Fibroblast of villous mesenchyme (primary cell): ENCODE measurements at places on chromosomes 1 and 21. TPM values are rescaled to one million over a fixed set of nuclear protein-coding genes. Genes with fewer than 3 reads are reported as not detected.

The TSTD1 gene
- total RNA-seq, result 1.6 and 18.6 TPM in 2 replicates

The PLPP3 gene
- total RNA-seq, result 10.3 and 14.7 TPM in 2 replicates

The C1orf115 gene
- total RNA-seq, result 3.5 and 4.5 TPM in 2 replicates

The ANGPTL1 gene
- 2.6 and 4.3 TPM in 2 replicates for total RNA-seq

GRCh38 chr1:193479187-193479586, 292.8 kb upstream of the B3GALT2 start:
- DNase-seq, result no peak

- DNase-seq, result peak; percentile 77
Observed at GRCh38 chr1:37811027-37811655, 3.1 kb upstream of the YRDC start.

- DNase-seq, result no peak
Observed at GRCh38 chr1:3534803-3535637, 76.3 kb downstream of the MEGF6 start.

DNA sequence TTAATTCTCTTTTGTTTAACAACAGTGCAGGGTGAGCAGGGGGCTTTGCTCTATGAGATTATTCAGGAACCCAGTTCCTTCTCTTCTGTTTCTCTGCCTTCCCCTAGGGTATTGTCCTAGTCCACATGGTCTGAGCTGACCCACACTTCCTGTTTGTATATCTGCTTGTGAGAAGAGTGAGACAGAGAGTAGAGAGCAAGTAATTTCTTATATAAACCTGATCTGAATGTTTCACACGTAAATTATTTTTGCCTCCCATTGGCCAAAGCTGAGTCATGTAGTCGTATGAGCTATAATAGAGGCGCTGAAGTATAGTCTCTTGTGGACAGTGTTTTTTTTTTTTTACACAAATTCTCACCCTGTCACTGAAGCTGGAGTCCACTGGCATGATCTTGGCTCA, 134.2 kb upstream of the SERTAD4 start:
- DNase-seq, result no peak

DNA sequence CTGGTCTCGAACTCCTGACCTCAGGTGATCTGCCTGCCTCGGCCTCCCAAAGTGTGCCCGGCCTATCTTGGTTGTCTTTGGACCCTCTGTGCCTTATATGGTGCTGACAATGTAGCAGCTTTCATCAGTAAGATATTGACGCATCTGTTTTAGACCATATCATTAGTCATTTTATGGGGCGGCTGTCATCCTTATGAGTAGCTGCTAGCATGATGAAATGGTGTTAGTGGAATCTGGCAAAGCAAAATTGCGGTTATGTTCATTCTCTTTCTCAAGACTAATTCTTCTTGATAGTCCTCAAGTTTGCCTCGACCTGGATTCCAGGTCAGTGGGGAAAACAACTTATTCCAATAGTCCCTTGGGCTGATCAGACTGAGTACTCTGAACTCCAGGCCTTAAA, 199.9 kb downstream of the PRDM2 start:
- DNase-seq, result peak; percentile 44
